ENCODE measurements at places on chromosomes 11 and 22.
A peak's percentile ranks its signal among the peaks of the same experiment; 100 is the strongest.

DNA sequence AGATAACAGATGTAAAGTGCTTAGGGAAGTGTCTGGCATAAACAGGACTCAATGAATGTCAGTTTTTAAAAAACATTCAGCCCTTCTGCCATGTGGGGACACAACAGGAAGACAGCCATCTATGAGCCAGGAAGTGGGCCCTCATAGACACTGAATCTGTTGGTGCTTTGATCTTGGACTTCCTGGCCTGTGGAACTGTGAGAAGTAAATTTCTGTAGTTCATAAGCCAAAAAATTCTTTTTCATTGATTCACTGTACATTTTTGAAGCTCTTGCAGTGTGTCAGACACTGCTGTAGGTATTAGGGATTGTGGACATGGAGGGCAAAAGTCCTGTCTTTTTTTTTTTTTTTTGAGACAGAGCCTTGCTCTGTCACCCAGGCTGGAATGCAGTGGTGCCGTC is 188.6 kb downstream of the HIPK3 start:
- DNase-seq: no peak

DNA sequence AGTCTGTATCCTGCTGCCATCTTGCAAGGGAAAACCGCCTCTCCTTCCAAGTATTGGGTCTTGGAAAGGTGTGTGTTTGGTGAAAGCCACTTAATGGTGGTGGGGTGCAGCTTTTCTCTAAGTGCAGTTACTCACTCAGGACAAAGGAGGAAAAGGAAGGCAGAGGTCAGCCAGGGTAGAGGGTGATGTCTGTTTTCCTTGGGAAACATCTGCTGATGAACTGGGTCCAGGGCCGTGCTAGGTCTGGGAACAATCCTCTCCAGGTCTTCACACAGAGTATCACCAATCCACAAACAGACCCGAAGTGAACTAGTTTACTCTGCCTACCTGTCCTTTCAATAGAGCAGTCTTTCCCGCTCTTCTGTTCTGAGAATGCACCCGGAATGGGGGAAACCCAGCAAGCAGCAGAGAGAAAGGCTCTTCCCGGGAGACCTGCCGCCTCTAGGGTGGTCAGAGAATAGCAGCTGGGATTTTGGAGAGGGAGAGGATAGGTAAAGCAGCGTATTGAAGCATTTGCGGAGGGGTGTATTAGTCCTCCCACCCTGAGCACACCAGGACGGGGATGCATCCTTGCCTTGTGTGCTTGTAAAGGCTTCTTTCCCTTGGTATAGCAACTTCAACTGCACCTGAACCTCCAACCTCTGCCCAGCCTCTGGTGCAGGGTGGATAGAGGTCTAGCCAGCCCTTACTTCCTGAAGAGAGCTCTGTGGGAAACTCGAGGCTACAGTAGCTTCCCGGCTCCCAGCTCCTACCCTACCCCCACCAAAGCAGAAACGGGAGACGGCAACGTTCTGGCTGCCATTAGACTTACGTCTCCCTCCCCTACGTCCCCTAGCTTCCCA is 20.7 kb downstream of the LHFPL7 start:
- DNase-seq: no peak

GRCh38 chr11:126544108-126545056 is 188.9 kb downstream of the ST3GAL4 start:
- no peak for DNase-seq

GRCh38 chr11:16456366-16456765 is 100.0 kb upstream of the SOX6 start:
- no peak for DNase-seq

GRCh38 chr22:23497016-23497885 is 82.8 kb downstream of the IGLL1 start:
- no peak for DNase-seq

DNA sequence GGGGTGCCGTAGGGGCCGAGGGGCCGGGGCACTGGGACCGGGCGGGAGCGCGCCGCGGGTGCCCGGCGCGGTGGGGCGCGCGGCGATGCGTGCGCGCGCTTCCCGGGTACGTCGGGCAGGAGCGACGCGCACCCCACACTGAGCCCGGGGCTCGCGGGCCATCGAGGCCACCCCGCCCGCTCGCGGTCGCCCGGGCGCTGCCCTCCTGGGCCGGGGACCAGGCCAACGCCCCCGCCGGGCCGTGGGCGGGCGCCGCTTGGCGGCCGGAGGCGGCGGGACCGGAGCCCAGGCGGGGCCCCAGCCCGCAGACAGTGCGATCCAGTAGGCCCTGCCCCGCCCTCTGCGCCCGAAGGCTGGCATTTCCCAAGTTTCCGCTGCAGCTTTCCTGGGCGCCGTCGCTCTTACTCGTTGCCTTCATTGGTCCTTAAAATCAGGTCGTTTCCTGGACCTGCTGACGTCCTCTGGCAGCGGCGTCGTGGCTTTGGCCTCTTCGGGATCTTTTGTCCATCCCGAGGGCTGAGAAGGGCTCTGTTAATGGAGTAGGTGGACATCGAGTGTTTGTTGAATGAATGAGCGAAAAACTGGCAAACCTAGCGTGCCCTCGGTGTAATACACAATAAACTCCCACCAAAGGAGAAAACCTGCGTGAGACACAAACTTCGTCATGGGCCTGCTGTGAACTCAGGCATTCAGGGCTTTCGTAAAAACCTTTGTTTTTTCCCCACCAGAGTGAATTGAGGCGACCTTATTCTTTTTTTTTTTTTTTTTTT is 638 bp downstream of the PARVA start:
- DNase-seq: peak; percentile 24

DNA sequence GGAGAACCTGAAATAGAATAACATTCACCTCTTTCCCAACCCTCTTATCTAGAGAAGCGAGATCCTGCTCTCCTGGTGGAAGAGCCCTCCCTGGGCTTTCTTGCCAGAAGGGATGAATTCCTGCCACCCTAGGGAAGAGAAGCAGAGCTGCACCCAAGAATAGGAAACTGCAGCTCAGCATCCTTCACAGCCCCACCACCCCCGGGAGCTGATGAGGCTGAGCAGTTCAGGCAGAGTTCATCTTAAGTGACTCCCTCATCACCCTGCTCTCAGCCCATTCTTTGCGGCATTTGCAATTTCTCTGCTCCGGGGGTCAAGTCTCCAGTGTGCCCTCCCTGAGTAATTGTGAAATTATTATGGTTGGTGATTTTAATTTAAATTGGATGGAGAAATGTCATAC is 514.9 kb downstream of the BUD13 start:
- no peak for DNase-seq

DNA sequence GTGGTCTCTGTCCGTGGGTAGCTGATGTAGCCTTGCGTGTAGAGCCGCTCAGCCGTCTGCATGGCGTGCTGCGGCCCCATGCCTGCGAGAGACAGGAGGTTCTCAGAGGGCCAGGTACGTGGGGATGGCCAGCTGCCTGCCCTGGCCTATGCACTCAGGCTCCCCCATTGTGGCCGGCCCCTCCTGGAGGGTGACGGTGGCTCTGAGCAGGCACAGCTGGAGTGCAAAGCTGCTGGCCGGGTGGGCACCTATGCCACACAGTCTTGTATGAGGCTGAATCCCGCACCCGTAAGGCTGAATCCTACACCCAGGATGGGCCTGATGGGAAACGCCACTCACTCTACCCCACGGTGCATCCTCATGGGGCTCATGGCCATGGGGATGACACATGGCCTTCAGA is 11.6 kb upstream of the PPM1F start:
- DNase-seq: no peak

GRCh38 chr11:20158597-20159257 is 1.5 kb downstream of the DBX1 start:
- peak; percentile 21 for DNase-seq

- no peak for DNase-seq
Measured at GRCh38 chr11:36347384-36347906, 51.4 kb downstream of the PRR5L start.

DNA sequence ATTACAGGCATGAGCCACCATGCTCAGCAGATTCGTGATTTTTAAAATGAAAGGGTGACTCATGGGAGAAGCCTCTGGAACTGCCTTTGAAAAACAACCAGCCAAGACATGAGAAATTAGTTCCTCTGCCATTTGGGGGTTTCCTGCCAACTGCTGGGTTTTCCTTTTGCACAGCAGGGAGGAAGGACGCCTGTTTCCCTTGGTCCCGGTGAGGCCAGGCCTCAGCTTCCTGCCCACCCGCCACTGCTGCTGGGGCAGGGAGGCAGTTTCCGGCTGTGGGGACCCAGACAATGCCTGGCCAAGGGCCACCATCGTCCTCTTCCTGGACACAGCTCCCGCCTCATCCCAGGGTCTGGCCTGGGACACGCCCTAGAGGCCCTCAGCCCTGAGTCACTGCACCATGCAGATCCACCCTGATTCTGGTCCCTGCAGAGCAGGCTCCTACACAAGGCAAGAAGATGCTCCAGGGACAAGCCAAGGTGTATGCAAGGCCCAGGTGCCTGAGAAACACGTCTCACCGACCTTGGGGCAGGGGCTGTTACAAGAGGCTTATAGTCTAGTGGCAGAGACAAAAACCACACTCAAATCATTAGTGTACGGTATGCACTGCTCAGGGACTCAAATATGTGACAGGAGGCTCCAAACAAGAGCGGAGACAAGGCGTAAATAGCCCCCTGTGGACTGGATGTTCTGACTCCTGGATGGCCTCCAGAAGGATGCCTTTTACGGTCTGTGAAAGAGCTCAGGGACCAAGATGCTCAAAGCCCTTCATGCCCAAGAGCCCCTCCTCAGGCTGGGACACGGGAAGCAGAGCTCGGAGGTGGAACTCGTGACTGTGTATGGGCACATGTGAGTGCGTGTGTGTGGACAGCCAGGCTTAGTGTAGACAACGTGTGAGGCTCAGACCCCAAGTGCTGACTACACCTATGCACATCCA is 10.0 kb downstream of the PPM1F start:
- no peak for DNase-seq

Measured in hypothalamus (tissue), 51 donors.